ENCODE measurements at places on chromosomes 13 and 19.

DNA sequence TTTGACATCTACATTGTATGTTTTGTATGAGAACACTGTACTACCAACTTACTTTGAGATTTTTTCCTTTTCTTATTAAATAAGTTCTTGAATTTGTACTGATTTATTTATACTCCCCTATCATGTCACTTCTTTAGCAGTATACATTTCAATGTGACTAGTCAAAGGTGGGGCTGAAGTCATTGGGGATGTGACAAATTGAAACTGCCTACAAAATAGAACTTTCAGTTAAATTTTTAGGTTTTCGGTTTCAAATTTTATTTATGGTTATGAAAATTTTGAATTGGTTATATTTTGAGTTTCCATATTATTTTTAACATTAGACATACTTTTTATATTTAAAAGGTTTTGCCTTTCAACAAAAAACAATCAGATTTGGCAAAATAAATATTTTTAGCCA is 221.6 kb downstream of the NBEA start:
- DNase-seq: no peak

GRCh38 chr19:45413497-45413896 is 7.1 kb downstream of the POLR1G start:
- DNase-seq: no peak

GRCh38 chr13:109989686-109990085 is 203.3 kb upstream of the IRS2 start:
- no peak for DNase-seq

GRCh38 chr13:98399756-98400155 is 177.2 kb downstream of the STK24 start:
- DNase-seq: no peak

DNA sequence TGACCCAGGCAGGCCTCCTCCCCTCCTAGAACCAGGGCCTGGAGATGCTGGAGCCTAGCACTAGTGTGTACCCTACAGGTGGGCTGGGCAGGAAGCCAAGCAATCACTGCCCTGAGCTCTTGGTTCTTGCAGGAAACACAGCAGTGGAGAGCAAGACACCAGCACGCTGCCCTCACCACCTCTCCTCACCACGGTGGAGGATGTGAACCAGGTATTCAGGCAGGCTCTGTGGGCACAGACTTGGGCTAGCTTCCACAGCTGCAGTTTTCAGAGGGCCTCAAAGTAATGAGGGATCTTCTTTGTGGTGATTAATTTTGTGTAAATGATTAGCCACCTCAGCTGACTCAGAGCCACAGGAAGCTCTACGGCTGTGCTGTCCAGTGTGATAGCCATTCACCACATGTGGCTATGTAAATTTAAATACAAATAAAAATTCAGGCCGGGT is 13.6 kb upstream of the GPI start:
- DNase-seq: no peak

GRCh38 chr13:110037925-110038573 is 251.7 kb upstream of the IRS2 start:
- DNase-seq: no peak

GRCh38 chr19:38949580-38950367 is 19.0 kb downstream of the MRPS12 start:
- DNase-seq: no peak

GRCh38 chr19:53991224-53992113 is at the start of gene CACNG6:
TSS of gene CACNG6 (plus strand) at chr19:53991637. CDS start at chr19:53992878, 1,241 bp downstream.
- no peak for DNase-seq

DNA sequence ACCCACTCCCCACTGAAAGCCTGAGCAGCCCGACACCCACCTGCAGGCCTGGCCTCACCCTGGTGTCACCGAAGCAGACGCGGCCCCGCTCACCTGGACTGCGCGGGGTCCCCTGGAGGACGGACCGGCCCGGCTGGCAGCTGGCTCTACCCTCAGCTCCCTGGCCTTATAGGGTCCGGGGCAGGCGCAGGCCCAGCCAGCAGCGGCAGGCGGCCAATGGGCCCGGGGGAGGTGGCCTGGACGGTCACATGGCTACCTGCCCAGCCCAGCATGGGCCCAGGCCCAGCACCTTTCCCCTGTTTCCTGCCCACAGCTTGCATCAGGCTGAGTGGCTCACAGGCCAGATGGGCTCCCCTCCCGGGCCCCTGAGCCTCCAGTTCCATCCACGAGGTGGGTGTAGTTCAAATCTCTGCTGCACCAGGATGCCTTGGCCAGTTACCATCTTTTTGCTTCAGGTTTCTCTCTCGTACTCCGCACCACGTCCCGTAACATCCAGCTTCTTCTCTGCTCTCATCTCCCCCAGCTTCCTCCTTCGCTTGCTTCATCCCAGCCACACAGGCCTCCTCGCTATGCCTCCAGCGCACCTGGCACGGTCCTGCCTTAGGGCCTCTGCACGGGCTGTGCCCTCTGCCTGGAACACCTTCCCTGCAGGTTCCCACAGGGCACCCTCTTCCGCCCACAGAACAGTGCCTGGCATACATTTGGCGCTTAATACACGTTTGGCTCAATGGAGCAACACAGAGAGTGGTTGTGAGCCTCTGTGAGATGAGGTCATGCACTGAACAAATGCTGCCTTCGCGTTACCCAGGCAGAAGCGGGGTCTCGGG is at the start of gene PLIN4:
Gene PLIN4, minus strand, starts transcription at position 142 of the 827 bp plus-strand sequence. CDS start 214 bp downstream, outside the sequence.
- no peak for DNase-seq

GRCh38 chr13:110001670-110002275 is 215.4 kb upstream of the IRS2 start:
- DNase-seq: no peak

GRCh38 chr19:48798937-48799336 is 11.9 kb downstream of the BCAT2 start:
- DNase-seq: no peak

GRCh38 chr19:41424335-41425173 is 2.6 kb downstream of the B3GNT8 start:
- DNase-seq: no peak

DNA sequence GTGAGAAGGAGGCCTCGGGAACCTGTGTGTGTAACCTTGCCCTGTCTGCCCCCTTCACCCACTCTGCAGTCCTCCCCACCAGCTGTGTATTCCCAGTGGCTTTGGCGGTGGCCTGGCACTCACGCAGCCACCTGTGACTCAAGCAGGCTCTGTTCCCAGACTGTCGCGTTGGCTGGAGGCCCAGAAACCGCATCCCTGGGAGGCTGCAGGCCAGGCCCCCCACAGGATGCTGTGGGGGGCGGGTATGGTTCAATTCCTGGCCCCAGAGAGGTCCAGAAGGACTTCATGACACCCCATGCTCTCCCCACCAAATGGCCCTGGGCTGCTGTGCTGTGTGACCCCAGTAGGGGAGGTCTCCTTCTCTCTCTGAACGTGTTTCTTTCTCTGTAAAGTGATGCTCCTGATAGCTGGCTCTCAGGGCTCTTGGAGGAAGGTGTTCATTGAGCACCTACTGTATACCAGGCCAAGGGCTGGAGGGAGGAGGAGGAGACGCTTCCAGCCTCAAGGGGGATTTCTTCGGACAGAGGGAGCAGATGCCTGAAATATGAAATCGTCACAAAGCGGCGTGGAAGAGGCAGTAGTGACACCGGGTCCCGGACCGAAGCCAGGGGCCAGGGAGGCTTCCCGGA is 1.9 kb upstream of the LINGO3 start:
- DNase-seq: peak; percentile 36

DNA sequence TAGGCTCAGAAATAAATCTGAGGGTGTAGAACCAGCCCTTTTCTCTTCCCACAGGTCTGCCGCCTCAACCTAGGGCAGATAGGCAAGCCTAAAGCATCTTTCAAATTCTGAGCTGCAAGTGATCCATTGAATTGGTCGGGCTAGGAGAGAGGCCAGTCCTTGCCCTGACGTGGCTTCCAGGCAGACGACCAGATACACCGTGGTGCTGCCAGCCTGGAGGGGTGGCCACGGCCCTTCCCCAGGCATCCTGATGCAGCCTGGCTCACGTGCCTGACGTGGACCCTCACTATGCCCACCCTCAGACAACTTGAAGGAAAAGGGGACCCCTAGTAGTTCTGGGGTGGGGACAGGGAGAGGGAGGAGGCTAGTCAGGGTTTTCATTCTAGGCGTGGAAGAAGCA is 859.3 kb upstream of the KLHL1 start:
- DNase-seq: no peak

DNA sequence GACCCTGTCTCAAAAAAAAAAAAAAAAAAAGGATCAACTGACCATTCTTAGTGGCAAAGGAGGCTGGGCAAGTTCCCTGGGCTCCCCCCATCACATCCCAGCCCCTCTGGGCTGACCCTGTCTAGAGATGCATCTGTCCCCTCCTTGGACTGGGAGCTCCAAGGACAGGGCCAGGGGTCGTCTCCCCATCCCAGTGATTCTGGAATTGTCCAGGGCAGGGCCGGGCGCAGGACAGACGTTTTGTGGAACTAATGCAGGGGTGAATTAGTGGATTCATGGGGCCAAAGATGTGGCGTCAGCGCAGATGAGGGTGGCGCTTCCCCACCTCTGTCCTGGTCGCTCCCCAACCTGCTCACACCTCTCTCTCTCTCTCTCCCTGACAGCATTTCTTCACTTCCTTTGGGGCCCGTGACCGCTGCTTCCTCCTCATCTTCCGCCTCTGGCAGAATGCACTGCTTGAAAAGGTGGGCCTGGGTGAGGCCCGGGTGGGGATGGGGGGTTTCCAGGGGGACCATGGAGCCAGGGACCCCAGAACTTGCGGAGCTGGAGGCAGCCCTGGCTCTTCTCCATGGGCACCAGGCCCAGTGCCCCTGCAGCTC is 11.1 kb downstream of the GRAMD1A start:
- DNase-seq: no peak

DNA sequence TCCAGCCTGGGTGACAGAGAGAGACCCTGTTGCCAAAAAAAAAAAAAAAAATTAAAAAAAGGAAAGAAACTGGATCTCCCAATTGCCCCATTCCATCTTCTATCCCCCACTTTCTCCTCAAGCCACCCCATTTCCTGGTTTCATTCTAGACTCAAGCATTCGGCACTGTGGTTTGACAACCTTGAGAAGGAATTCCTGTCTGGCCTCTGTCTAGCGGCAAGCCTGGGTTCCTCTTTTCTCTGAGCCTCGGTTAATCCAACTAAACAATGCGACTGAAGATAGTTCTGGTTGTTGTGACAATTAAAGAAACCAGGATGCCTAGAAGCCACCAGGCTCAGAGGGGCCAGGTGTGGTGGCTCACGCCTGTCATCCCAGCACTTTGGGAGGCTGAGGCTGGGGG is 3.3 kb upstream of the C3 start:
- no peak for DNase-seq

- DNase-seq: no peak
These were observed 3.6 kb downstream of the POP4 start for GRCh38 chr19:29609636-29610035.

GRCh38 chr13:94710881-94711560 is 1.3 kb downstream of the SOX21 start:
- DNase-seq: no peak

- no peak for DNase-seq
These were observed 52.5 kb downstream of the POSTN start for GRCh38 chr13:37546087-37546486.

DNA sequence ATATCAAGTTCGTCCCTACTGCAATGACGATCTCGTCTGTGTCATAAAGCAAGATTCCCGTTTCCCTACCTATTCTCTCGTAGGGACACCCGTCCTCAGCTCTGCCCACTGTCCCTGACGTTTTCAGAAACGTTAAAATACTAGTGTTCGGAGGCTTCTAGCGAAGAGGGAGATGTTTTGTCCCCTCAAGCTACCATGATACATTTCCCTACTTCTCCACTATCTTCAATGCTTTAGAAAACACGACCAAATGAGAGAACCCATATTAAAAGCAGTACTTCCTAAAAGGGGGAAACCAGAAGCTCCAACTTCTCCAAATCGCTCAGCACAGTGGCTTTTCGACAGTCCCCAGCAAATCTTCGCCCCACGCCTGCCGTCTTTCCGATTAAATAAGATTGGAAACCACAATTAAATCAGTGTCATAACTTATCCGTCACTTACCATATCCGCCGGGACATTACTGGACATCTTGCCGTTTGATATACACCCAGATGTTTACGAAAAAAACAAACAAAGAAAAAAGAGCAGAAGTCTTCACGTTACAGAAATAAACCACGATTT is 1.3 kb downstream of the UBL3 start:
- DNase-seq: no peak

- DNase-seq: no peak
These were observed 152.2 kb upstream of the RFC3 start for GRCh38 chr13:33665626-33666175.

- no peak for DNase-seq
These were observed 207.4 kb downstream of the DCT start for GRCh38 chr13:94272038-94272437.

- no peak for DNase-seq
These were observed at the start of gene BST2 for GRCh38 chr19:17405250-17406045. TSS of gene BST2 (minus strand) at chr19:17405630. CDS start at chr19:17405575, 55 bp downstream.

- DNase-seq: no peak
These were observed 50.8 kb downstream of the EFNB2 start for GRCh38 chr13:106484537-106485193.

DNA sequence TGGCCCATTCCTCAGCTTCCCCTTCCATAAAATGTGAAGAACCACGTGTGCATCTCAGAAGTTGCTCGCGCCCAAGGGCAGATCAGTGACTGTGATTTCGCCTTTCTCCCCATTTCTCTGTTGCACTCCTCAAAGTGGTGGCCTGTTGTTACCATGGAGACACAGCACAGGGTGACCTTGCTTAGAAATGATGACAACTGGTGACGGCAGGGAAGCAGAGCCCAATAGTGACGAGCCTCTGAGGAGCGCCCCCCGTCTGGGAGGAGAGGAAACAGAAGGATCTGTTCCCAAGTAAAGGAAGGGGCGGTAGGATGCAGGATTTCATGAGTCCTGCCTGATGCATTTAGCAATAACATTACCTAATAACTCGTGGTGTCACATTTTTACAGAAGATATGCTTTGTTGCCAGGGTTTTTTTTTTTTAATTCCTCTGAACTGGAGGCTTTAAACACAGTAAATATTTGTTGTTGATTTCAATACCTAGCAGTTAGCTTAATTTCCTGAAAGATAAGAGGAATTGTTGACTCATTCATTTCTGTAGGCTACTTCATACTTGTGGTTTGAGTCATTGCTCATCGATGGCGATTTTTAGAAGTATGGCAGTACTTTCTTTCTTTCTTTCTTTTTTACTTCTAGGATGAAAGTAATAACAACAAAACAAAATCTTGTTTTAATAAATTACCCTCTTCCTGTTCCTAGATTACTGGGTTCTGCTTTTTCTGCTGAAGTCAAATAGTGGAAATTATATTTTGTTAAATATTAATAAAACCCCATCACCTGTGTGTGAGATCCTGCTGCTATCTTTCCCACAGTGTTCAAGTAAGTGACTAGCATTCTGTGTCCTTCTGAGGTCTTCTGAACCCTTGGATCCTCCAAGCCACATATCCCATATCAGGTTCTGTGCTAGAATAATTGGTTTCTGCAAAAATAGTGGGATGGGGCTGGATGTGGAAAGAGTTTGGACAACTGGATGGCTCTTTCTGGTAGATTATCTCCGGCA is 36.0 kb downstream of the MBNL2 start:
- no peak for DNase-seq

- no peak for DNase-seq
These were observed 29.9 kb downstream of the SHISA2 start for GRCh38 chr13:26021956-26022355.

- DNase-seq: no peak
These were observed 12.7 kb downstream of the GTF3A start for GRCh38 chr13:27437126-27437525.

GRCh38 chr19:47093841-47094240 is 19.7 kb downstream of the ZC3H4 start:
- no peak for DNase-seq
